NCI-H1105 (cell line): ENCODE measurements at places on chromosomes 12 and 14.

GRCh38 chr12:60805364-60805763, 1209.5 kb downstream of the SLC16A7 start:
- DNase-seq: no peak

DNA sequence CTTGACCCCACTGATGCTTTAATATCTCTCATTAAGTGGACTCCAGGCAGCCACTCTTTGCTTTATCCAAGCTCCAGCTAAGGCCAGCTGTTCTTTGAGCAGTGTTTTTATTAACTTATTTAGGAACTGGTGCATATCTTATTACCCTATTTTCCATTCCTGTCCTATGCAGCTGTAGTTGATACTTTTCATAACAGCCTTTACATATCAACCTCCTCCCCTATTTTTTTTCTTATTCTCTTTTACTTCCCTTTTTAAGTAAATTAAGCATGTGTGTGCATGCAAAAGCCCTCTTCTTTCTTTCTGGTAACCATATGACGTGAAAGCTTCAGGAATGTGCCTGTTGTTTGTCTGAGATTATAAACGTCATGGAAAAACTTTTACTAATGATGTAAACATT, 121.2 kb downstream of the PTPRQ start:
- no peak for DNase-seq

- no peak for DNase-seq
Measured at GRCh38 chr14:55546212-55546874, 33.7 kb upstream of the KTN1 start.

DNA sequence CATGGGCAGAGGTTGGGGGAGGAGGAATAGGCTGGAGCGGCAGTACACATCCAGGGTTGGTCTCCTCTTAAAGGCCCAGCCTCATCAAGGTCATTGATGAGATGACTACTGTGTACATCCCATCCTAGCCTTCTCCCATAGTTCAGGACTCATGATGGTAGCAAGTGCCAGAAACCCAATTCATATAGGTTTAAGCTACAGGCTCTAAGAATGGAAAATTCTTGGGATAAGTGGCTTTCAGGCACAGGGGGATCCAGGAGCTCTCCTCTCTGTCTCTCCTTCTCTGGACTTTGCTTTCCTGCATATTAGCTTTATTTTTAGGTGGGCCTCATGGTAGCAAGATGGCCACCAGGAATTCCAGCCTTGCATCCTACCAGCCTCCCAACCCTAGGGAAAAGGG, 6.3 kb downstream of the SDSL start:
- DNase-seq: no peak

DNA sequence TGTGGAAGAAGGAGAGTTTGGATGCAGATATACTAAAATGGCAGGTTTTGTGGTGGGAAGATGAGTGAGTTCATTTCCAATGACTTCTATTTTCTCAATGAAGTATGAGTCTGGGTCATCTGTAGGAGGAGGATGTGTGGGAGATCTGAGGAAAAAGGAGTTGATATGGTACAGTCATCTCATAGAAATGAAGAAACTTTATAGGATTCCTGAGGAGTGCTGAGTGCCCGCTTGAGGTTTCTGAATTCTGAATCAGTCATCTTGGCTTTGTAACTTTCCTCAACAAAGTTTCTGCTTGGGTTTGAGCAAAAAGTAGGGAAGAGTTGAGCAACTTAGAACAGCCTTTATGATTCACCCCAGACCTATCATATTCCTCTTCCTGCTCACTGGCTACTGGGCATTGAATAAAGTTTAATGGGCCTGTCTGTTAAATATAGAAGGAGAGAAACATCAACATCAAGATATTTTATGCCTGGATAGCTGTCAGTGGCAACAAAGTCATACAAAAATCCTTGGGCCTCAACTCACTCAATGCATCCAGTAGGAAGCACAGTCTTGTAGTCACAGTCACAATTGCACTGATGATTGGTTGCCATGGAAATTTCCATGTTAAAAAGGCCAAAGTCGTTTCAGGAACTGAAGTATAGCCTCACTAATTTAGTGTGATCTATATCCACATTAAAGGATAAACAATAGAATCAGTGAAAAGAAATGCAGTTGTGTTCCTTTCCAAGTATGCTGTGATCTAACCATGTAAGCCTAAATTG, 284.7 kb downstream of the DUSP6 start:
- no peak for DNase-seq

DNA sequence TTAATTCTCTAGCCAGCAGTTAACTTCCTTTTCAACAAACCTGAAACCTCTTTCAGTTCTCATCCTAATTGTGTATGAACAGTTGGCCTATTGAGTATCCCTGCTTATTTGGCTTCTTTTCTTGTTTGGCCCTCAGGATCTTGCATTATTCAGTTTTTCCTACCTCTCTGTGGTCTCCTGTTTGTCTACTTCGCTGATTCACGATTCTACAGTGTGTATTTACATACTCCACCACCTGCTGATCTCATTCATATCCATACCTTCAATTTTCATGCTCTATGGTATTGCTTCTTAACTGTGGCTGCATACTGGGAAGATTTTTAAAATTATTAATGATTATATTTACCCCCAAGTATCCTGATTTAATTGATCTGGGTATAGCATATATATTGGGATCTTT, 56.4 kb downstream of the RASSF9 start:
- DNase-seq: peak; percentile 36

DNA sequence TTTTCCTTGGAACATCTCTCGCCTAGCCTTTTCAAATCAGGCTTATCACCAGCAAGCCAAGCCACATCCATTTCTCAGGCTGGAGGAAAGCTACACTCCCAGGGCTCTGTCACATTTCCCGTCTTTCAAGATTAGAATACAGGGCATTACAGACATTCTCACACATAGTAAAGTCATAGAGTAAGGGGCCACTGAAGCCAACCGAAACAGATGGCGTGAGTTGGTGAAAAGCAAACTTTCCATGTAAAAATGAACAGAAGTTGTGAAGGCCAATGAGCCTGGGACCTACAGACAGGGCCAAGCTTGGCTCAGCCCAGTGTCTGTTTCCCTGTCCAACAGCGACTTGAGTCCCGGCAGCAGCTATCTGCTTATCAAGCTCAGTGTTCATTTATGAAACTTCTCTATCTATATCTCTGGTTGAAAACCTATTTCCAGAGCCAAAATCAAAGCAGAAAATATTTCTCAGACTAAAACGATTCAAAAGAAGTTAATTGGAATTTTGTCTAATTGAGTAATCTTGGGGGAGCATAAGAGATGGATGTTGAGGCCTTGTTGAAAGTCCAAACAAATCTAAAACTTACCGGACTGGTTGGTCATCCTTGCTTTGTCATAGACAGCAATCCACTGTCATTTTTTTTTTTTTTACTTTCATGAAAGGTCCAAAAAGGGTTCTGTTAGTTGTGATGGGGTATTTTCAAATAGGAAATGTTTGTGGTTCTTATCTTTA, 105.6 kb downstream of the DAAM1 start:
- no peak for DNase-seq

- no peak for DNase-seq
Measured at GRCh38 chr14:99136401-99136800, 135.6 kb downstream of the BCL11B start.
